ENCODE measurements at places on chromosomes 1 and 21.

- peak; percentile 83 for DNase-seq
These were observed 8.8 kb downstream of the UBE2J2 start for GRCh38 chr1:1264868-1265272.

DNA sequence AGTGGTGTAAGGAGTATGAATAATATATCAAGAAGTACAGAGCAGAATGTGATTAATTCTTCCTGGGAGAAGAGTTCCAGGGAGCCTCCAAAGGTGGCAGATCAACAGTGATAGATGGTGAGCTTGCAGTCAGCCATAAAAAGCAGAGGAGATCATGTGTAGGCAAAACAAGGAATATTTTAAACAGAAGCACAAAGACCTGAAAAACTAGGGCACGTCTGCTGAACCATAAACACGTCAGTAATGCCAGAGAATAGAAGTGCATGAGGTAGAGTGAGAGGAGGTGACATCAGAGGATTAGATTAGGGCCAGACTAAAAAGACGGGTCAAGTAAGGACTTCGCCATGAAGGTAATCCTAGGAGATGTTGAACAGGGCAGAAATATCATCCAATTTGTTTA, 151.8 kb downstream of the EIF4G3 start:
- no peak for DNase-seq

- DNase-seq: no peak
These were observed 64.2 kb downstream of the ACOT7 start for GRCh38 chr1:6329396-6329795.

- DNase-seq: no peak
These were observed 32.2 kb downstream of the SDCCAG8 start for GRCh38 chr1:243288062-243288461.

DNA sequence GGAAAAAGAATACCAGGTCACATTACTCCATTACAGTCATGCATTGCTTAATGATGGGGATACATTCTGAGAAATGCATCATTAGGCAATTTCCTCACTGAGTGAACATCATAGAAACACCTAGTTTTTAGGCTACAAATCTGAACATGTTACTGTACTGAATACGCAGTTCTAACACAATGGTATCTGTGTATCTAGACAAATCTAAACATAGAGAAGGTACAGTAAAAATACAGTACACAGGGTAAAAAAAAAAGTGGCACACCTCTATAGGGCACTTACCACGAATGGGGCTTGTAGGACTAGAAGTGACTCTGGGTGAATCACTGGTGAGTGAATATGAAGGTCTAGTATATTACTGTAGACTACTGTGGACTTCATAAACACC, 115.7 kb downstream of the AKT3 start:
- DNase-seq: no peak

- DNase-seq: no peak
These were observed 40.5 kb upstream of the KRTAP19-8 start for GRCh38 chr21:31078796-31079195.

GRCh38 chr1:162207862-162208261, 138.4 kb downstream of the NOS1AP start:
- no peak for DNase-seq

GRCh38 chr1:200739702-200740570, 1.2 kb downstream of the CAMSAP2 start:
- no peak for DNase-seq

- DNase-seq: no peak
These were observed 43.4 kb downstream of the SLC45A1 start for GRCh38 chr1:8361198-8361849.

GRCh38 chr1:245578771-245579170, 424.0 kb downstream of the KIF26B start:
- no peak for DNase-seq

DNA sequence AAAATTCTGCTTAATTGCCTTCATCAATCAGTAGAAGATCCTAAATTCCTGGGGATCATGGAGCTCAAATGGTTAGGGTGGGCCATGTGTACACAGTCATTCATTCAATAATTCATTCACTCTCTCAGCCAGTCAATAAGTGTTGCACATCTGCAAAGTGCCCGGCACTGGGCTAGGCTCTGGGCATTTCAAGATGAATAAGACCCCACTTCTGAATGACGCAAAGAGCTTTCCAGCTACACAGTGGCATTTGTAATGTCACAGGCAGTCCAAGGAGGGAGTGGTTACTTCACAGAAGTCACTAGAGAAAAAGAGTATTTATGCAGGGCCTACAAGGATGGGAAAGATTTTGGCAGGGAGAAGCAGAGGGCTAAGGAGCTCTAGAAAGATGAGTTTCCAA, 93.2 kb downstream of the KCNJ15 start:
- no peak for DNase-seq

GRCh38 chr1:75575837-75576236, 35.1 kb downstream of the SLC44A5 start:
- no peak for DNase-seq

- DNase-seq: no peak
These were observed 70.0 kb downstream of the PLXNA2 start for GRCh38 chr1:208174200-208174599.

DNA sequence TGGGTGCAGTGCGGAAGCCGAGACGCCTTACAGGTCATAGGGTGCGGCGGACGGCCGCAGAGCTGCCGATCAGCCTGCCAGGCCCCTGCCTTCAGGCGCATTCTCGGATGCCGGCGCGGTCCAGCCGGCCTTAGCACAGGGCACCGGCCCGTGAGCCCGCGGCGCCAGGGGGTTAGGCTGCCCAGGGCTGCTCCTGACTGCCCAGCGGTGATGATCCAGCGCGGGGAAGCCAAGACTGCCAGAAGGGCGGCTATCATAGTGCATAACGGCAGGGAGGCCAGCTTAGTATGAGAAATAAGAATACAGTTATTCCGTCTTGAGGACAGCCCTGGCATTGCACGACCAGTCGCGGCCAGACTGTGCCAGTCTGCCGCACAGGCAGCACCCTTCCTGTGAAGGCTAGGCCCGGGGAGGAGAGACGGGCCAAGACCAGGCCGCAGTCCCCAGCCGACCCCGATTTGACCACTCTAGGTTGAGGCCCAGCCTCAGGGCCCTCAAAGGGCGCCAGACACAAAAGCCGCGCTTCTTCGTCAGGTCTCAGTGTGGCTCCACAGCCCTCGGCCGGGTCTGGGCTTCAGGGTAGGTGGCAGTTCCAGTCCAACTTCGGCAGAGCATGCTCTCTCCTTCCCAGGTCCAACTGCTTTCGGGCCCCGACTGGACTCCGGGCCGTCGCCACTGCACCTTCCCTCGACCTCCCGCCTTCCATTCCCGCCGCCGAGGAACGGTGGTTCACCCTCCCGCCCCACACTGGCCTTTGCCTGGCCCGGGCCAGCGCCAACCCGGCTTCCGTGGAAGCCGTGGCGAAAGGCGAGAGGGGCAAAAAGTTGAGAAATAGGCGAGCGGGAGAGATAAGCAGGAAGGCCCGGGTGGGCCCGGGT, 829 bp downstream of the ALX3 start:
- no peak for DNase-seq

DNA sequence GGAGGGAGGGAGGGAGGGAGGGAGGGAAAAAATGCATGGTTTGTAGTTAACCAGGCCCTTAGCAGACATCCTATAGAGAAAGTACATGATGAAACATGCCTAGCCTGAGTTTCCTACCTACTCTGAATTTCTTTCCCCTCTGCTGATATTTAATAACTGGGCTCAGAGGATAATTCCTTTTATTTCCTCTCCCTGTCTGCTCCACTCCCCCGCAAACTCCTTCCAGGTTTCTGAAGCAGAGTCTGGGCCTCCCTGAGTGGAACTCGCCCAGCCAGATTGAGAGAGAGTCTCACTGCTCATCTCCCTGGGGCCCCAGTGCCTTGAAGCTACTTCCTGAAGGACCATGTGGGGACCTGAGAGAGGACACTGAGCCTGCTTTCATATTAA, 111.9 kb upstream of the SLC44A3 start:
- no peak for DNase-seq

All from RWPE2 (cell line).